ENCODE measurements at places on chromosomes 13 and 19.
A peak's percentile ranks its signal among the peaks of the same experiment; 100 is the strongest.

DNA sequence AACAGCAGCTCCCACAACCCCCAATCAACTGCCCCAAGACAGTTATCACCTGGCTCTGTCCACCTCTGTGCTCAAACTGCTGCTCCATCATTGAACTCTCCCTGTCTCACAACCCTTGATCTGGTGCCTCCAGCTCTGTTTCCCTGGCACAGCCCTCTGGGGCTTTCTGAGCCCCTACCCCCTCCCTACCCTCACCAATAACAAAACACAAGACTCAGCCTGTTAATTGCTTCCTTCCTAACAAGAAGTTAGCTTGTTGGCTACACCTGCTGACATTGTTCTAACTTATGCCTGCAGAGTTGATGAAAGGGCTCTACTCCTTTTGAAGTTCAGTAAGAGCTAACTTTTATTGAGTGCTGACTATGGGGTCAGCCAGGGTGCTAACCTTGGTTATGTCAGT is 99.4 kb upstream of the FNDC3A start:
- DNase-seq, result no peak

GRCh38 chr13:58843567-58843966 is 1212.0 kb downstream of the PCDH17 start:
- DNase-seq, result peak; percentile 7

GRCh38 chr13:58729361-58729760 is 1097.8 kb downstream of the PCDH17 start:
- DNase-seq, result no peak

GRCh38 chr13:25463496-25463895 is 91.7 kb downstream of the ATP8A2 start:
- no peak for DNase-seq

DNA sequence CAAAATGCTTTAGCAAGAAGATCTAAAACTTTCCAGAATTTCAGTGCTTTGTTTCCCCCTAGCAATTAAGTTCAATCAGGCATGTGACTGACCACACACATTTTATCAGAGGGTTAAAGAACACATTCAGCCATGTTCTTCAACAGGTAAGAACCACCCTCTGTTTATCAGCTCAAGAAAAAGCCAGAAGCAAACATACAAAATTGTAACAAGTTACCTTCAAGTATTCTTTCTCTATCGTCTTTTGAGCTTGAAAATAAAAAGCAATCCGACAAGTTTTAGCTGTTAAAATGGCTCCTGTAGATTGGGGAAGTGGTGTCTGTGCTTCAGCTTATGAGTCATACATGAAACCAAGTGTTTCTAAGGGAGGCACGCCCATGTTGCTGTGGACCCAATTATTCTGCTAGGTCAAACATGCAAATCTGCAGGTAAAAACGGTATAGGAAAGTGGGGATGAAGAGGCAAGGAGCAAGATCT is at the start of gene ELF1:
Gene ELF1 (minus strand): TSS at position 306 of the 477 bp plus-strand sequence. CDS start 37,262 bp downstream, outside the sequence.
- peak; percentile 93 for DNase-seq

GRCh38 chr19:48296963-48297734 is 27.3 kb downstream of the ZNF114 start:
- no peak for DNase-seq

DNA sequence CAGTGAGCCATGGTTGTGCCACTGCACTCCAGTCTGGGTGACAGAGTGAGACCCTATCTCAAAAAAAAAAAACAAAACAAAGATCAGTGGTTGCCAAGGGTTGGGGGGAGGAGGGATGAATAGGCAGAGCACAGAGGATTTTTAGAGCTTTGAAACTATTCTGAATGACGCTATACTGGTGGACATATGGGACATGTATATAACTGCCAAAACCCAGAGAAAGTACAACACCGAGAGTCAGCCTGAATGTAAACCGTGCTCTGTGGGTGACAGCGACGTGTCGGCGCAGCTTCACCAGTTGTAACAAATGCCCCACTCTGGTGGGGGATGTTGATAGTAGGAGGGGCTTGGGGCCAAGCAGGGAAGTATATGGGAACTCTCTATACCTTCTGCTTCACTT is 32.9 kb downstream of the ZIC5 start:
- DNase-seq, result no peak

- DNase-seq, result no peak
These were observed 23.7 kb upstream of the SEMA6B start for GRCh38 chr19:4582980-4583842.

GRCh38 chr19:22526661-22527272 is 104.6 kb upstream of the ZNF98 start:
- peak; percentile 62 for DNase-seq

GRCh38 chr13:53032849-53033248 is 4.2 kb downstream of the OLFM4 start:
- DNase-seq, result no peak

GRCh38 chr19:43976732-43977131 is 7.3 kb upstream of the ZNF155 start:
- DNase-seq, result no peak

- no peak for DNase-seq
These were observed 90.7 kb downstream of the RGCC start for GRCh38 chr13:41548031-41548430.

DNA sequence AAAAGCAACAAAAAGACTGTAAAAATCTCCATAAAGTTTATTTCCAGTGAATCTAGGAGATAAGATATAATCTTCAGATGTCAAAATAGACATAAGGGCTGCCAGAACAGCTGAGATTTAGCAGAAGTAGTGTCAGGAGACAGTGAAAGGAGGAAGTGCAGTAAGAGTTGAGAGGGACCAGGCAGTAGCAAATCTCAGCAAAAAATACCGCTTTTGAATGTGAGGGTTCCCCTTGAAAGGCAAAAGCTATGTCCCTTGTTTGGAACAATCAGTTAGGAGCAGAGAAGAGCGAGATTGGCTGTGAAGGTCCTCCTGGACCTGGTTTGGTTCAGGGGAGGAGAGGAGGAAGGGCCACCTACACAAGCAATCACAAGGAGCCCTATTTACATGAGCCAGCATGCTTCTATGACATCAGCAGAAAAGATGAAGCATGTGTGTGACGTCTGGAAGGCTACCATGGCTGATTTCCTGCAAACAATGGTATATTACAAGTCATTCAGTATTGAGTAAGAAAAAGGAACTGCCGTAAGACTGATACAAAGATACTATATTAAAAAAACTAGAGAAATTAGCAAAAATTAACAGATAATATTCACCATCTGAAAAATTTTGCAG is 98.9 kb upstream of the SIAH3 start:
- DNase-seq, result peak; percentile 21

GRCh38 chr13:34207334-34207733 is 389.4 kb downstream of the RFC3 start:
- DNase-seq, result no peak

DNA sequence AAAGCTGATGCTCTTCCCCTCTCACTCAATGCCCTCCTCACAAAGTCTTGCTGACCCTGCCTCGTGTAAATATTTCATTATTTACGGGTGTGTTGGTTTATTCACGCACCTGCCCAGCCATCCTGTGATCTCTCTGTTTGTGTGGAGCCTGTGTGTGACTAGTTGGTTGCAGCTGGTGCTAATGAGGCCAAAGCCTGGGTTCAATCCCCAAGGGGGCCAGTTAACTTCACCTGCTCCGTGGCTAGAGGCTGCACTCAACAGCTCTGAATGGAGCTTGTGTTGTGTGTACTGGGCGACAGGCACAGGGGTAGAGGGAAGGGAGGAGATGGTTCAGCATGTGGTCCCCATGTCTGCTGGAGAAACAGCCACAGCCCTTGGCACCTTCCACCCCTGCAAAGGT is 109.5 kb downstream of the DNAJC15 start:
- DNase-seq, result no peak

DNA sequence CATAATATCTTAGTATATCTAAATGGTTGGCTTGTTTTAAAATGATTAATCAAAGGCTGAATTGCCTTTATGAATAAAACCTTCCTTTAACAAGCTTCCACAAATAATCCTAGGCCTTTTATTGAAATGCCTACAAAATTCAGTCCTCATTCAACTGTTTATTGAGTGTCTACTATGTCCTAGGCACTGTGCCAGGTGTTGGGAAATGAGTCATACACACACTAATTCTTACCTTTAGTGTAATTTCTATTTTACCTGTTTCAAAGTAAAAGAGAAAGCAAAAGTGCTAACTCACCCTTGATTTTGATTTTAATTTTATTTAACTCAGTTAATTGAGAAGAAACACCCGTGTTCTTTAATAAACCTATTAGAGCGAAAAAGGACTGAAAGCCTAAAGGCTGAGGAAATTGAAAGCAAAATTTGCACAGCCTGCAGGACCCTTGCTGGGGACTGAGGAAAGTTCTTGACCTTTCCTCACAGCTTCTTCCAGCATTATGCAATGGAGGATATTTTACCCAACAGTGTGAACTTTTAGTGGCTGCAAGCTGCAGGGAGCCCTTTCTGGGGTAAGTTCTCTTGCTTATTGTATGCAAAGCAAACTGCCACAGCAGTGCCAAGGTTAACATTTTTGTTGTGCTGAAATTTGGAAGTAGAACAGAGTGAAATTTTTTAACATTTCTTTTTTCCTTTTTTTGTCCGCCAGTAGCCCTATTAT is 83.1 kb downstream of the B3GLCT start:
- peak; percentile 14 for DNase-seq

- no peak for DNase-seq
These were observed 695.6 kb downstream of the PCDH9 start for GRCh38 chr13:66534561-66534960.

GRCh38 chr19:47499863-47500830 is 14.7 kb downstream of the NAPA start:
- DNase-seq, result no peak

DNA sequence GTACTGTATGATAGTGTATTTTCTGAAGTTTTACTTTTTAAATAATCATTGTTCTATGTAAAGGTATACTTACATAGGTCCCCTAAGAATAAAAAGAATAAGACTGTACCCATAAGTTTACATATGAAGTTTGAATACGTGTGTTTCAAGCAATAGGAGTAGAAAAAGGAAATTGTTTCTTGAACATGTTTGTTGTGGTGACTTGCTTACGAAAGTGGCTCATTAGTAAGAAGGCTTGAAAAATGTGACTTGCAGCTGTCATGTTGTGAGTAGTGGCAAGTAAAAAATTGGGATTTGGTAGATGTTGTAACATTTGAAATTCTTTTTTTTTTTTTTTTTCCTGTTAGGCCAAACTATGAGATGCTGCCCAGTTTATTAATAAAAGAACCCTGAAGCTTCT is 203.3 kb downstream of the LMO7 start:
- no peak for DNase-seq

GRCh38 chr13:72194523-72194922 is 327.5 kb upstream of the DACH1 start:
- DNase-seq, result no peak

GRCh38 chr19:49869009-49869483 is 1.7 kb upstream of the PNKP start:
- no peak for DNase-seq

- DNase-seq, result no peak
These were observed 87.3 kb downstream of the STK24 start for GRCh38 chr13:98489446-98490194.

- DNase-seq, result peak; percentile 72
These were observed 79.4 kb downstream of the SLC15A1 start for GRCh38 chr13:98672947-98673613.

DNA sequence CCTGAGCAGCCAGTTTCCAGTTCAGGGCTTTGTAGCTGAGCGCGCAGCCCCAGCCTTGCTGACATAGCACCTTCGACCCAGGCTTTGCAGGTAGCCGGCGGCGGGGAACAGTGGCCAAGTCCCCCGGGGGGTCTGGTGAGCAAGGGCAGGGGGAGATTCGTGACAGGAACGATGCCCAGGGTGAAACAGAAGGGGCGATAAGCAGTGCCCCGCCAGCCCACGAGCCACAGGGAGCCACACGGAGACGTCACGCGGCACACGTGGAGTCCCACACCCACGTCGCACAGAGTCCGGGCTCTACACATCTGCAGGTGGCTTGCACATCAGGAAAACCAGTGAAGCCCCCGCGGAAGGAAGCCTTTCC is 127.2 kb downstream of the SOX1 start:
- no peak for DNase-seq
